ENCODE measurements at places on chromosomes 1 and 21. TPM values are rescaled to one million over a fixed set of nuclear protein-coding genes. Genes with fewer than 3 reads are reported as not detected.

DNA sequence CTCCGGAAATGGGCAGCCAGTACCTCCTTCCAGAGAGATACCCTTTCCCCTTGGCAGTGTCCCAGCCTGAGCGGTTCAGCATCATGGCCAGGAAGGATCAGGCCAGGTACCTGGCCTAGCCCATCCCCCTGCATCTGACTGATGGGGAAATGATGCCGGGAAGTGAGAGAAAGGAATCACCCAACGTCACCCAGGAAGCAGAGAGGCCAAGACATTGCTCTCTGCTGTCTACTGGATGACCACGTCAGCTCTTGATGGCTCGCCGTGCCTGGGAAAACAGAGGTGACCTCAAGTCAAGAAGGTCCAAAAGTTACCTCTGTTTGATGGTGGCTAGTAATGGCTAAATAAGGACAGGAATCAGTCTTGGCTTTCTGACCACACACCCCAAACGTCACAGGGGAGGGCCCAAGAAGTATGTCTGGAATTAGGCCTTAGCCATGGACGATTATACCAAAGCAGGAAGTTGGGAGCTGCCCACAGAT lies 79.0 kb downstream of the MRPL37 start:
- H3K27ac ChIP-seq, result peak overlapping the region; percentile 87
- no peaks in the 10 kb centered on the region for H3K27me3 ChIP-seq
- peaks cover 10% of the 10 kb centered on the region for H3K36me3 ChIP-seq
- peaks cover 71% of the 10 kb centered on the region for H3K4me1 ChIP-seq

GRCh38 chr21:34201001-34201400 lies 127.6 kb downstream of the MRPS6 start:
- peak overlapping the region; percentile 52 for H3K27ac ChIP-seq
- peak overlapping the region; percentile 66 for H3K4me3 ChIP-seq
- DNase-seq, result no peak
- H3K27me3 ChIP-seq, result no peaks in the 10 kb centered on the region
- no peaks in the 10 kb centered on the region for H3K36me3 ChIP-seq

DNA sequence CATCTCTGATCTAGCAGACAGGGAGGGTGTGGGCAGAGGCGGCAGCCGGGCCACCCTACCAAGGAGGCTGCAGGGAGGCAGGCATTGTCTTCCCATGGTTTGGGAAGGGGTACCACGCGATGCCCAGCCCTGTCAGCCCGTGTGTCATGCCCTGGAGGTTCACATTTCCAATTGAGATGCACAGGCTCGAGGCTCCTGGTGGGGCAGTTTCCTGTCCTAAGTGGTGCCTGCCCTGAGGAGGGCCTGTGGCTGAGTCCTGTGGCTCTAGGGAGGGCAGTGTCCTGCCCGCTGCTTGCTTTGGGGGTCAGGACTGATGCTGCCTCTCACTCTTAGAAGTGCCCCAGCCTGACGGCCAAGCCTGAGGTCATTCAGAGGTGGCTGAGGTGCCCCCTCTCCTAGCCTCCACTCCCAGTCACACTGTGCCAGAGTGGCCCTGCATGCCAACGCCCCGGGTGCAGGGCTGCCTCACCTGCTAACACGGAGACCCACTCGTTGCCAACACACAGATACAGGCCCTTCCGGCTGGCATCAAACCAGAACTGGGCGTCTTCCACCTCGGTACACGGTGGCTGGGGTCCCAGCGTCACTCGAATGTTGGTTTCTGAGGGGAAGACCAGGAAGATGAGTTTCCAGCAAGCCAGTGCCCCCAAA lies 11.9 kb downstream of the KRTAP10-1 start:
- H3K27ac ChIP-seq, result no peak overlapping the region
- no peaks in the 10 kb centered on the region for H3K4me1 ChIP-seq
- DNase-seq, result no peak
- peaks cover 24% of the 10 kb centered on the region for H3K27me3 ChIP-seq
- H3K4me3 ChIP-seq, result no peak overlapping the region

DNA sequence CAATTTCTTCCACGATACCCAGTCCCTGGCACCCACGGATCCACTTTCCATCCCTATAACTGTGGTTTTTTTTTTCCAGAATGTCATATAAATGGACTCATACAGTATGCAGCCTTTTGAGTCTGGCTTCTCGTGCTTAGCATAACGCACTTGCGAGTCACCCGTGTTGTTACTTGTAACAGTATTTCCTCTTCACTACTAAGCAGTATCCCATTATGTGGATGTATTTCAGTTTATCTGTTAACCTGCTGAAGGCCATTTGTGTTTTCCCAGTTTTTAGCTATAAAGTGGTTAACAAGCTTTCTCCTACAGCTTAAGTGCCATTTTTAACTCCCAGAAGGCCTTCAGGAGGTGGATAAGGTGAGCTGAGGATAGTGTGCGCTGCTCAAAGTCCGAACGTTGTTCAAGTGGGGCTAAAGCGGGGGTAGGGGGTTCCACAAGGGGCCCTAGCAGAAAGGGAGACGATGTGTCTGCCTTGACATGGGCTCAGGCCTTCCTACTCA lies 829 bp downstream of the ADAR start:
- peaks cover 17% of the 10 kb centered on the region for H3K4me1 ChIP-seq
- DNase-seq, result no peak
- H3K36me3 ChIP-seq, result peaks cover 6% of the 10 kb centered on the region
- H3K27ac ChIP-seq, result peak overlapping the region; percentile 95
- H3K27me3 ChIP-seq, result no peaks in the 10 kb centered on the region
- H3K4me3 ChIP-seq, result peak overlapping the region; percentile 99

GRCh38 chr1:76408303-76408702 lies 333.8 kb downstream of the ST6GALNAC3 start:
- no peak overlapping the region for H3K27ac ChIP-seq
- H3K4me1 ChIP-seq, result no peaks in the 10 kb centered on the region
- DNase-seq, result no peak
- no peaks in the 10 kb centered on the region for H3K27me3 ChIP-seq
- H3K36me3 ChIP-seq, result no peaks in the 10 kb centered on the region
- no peak overlapping the region for H3K4me3 ChIP-seq

DNA sequence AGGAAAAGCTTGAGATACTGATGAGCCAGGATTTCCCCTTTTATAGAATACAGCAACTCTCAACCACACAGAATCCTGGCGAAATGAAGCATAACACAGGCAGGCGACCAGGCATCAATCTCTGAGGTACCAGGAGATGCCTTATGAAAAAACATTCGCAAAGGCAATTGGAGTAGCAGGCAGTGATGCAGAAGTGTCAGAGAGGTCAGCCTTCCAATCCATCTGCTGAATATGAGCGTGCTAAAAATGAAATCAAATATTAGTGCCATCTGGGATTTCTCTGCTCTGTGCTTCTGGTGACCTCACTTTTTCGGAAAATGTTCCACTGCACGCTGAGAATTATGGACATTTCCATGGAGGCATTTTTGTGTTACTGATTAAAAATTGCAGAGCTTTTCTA lies 258.8 kb downstream of the VAV3 start:
- no peak overlapping the region for H3K27ac ChIP-seq
- no peak for DNase-seq
- H3K36me3 ChIP-seq, result no peaks in the 10 kb centered on the region
- no peaks in the 10 kb centered on the region for H3K4me1 ChIP-seq
- H3K27me3 ChIP-seq, result no peaks in the 10 kb centered on the region

- H3K36me3 ChIP-seq, result no peaks in the 10 kb centered on the region
- H3K4me1 ChIP-seq, result no peaks in the 10 kb centered on the region
- no peaks in the 10 kb centered on the region for H3K27me3 ChIP-seq
Observed at GRCh38 chr1:157176591-157177121, 38.5 kb upstream of the ETV3 start.

MAP3K21 gene
- total RNA-seq, result 0.49 TPM

GRCh38 chr1:80722611-80723010 lies 1078.1 kb upstream of the ADGRL2 start:
- no peak overlapping the region for H3K4me3 ChIP-seq
- no peaks in the 10 kb centered on the region for H3K36me3 ChIP-seq
- H3K4me1 ChIP-seq, result no peaks in the 10 kb centered on the region
- no peaks in the 10 kb centered on the region for H3K27me3 ChIP-seq
- no peak for DNase-seq
- no peak overlapping the region for H3K27ac ChIP-seq

GRCh38 chr1:62884156-62884740 lies 100.3 kb downstream of the ATG4C start:
- DNase-seq, result no peak
- no peak overlapping the region for H3K27ac ChIP-seq
- H3K27me3 ChIP-seq, result peaks cover 7% of the 10 kb centered on the region
- H3K4me1 ChIP-seq, result no peaks in the 10 kb centered on the region
- H3K36me3 ChIP-seq, result no peaks in the 10 kb centered on the region

DNA sequence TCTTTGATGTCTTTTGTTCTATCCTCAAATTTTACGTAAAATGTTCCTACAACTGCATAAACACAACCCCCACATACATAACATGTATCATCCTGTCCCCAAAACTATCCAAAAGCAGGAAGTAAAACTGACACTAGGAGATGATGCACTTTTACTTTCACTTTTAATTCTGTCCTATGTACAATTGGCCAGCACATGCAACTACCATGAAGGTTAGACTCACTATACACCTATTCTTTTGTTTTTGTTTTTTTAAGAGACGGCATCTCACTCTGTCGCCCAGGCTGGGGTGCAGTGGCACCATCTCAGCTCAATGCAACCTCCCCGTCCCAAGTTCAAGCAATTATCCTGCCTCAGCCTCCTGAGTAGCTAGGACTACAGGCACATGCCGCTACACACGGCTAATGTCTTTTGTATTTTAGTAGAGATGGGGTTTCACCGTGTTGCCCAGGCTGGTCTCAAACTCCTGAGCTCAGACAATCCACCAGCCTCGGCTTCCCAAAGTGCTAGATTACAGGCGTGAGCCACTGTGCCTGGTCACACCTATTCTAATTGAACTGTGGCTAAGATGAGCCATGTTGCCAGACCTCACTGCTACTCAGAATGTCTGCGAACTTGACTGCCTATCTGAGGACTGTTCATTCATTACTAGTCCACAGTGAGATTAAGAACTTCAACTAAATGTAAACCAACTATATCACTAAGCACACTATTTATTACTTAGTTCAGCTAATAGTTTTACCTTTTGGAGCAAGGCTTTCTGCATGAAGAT lies 48.0 kb downstream of the TOR3A start:
- peaks cover 4% of the 10 kb centered on the region for H3K36me3 ChIP-seq
- DNase-seq, result no peak
- no peaks in the 10 kb centered on the region for H3K27me3 ChIP-seq
- H3K4me3 ChIP-seq, result peak overlapping the region; percentile 54
- peak overlapping the region; percentile 31 for H3K27ac ChIP-seq

Measured in psoas muscle (tissue), 8 donors.